HepG2 (cell line): ENCODE measurements at places on chromosomes 7 and 10.

GRCh38 chr10:11424456-11425295, 186.8 kb downstream of the USP6NL start:
- peak; percentile 39 for DNase-seq

GRCh38 chr10:94680544-94680943, 3.0 kb upstream of the CYP2C18 start:
- peak; percentile 87 for DNase-seq

GRCh38 chr10:24254180-24254579, 45.2 kb downstream of the KIAA1217 start:
- no peak for DNase-seq

GRCh38 chr10:21479570-21480315, 45.7 kb downstream of the SKIDA1 start:
- peak; percentile 27 for DNase-seq

DNA sequence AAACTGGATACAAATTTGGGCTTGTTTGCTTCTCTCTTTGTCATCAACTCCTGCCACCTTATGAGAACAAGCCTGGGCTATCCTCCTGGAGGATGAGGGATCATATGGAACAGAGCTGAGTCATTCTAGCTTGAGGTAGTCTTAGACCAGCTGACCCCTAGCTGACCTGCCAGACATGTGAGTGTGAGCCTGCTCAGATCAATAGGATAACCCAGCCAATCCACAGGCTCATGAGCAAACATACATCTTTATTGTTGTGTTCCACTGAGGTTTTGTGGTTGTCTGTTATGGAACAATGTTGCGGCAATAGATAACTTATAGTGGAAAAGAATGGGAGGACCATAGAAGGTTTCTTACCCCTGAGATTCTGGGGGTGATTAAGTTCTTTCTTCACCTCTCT, 54.5 kb upstream of the FAM180A start:
- no peak for DNase-seq

GRCh38 chr10:71745664-71746250, 26.2 kb upstream of the C10orf105 start:
- no peak for DNase-seq

DNA sequence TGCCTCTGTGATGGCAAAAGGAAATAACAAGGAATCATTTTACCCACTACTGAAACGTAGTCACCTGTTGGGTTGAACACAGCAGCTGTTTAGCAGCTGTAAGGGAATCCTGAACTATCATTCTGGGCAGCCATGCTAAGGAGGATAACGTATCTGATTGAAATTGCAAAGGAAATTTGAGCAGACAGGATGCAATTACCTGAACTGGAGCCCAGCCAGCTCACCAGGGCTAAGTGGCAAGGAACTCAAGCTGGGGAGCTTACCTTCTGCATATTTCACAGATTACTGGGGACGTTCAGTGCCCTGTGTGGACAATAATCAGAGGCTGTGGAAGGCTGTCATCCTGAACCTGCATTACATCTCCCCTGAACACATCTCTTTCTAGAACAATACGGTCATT, 650.5 kb downstream of the SORCS3 start:
- no peak for DNase-seq

GRCh38 chr7:141071855-141072547, 1.9 kb upstream of the TMEM178B start:
- DNase-seq: no peak

GRCh38 chr7:41769162-41769561, 66.3 kb upstream of the INHBA start:
- no peak for DNase-seq

DNA sequence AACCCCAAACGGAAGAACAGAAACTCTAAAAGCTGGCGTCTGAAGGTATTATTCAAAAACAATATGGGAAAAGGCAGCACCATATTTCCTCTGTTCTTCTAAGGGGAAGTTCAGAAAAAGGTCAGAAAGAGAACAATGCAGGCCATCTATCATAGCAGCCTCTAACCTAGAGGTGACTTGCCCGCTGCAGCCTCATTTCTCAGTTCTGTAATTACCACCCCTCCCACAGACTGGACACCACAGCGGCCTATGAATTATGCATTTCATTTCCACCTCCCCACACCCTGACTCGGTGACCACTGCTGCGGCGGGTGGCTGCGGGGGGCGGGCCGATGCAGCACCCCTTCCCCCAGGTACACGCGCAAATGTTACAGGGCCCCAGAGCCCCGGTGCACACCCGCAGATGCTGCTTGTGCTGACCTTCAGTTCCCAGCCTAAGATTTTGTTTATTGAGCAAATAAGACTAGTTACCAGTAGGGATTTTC, 125.5 kb downstream of the CLEC2L start:
- DNase-seq: no peak

GRCh38 chr7:64625114-64626082, 40.5 kb upstream of the ZNF107 start:
- DNase-seq: no peak

DNA sequence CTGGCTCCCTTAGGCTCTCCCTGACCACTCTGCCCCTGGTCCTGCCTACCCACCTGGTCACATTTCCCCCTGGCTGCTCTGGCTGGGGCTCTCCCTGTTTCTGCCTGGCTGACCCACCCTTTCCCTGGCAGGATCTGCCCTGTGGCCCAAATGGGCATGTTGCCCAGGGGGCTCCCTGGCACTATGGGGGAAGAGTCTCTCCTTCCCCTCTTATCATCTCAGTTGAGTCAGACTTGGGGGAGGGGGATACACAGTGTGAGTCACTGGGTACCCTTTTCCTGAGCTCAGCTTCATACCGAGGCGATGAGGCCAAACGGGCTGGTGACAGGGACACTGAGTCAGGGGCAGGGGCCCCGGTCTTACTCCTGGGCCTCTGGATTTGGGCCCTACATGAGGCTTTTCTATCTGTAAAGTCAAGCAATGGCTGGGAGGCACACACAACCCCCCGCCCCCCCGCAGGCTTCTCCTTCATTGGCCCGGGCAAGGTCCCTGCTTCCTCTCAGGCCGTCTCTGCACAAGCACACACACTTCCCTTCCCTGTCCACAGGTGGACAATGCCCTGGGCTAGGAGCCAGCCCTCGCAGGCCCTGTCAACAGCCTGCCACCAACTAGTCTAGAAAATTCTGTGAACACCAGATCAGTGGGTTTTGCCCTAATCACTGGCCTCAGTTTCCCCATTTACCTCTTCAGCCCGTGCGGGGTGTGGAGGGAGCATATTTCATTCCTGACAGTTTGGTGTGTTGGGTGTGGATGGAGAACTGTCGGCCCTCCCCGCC, 627 bp upstream of the FLNC start:
- DNase-seq: no peak

- no peak for DNase-seq
Observed at GRCh38 chr10:121048749-121049148, 197.6 kb downstream of the WDR11 start.

DNA sequence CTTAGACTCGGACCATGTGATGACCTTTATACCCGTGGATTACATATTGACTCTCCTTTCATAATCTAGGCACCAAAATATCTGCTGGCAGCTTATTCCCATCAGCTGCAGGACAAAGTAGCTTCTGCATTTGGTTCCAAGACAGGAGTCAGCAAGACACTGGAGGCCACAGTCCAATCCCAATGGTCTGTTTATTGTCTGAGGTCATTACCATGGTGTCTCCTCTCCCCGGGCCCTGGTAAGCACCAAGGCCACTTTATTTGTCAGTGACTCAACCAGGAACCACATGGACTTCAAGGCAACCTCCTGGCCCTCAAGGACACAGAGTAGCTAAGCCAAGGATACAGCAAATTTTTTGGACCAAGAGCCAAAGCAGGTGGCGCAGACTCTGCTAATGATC, 36.1 kb downstream of the KCNMA1 start:
- DNase-seq: no peak

DNA sequence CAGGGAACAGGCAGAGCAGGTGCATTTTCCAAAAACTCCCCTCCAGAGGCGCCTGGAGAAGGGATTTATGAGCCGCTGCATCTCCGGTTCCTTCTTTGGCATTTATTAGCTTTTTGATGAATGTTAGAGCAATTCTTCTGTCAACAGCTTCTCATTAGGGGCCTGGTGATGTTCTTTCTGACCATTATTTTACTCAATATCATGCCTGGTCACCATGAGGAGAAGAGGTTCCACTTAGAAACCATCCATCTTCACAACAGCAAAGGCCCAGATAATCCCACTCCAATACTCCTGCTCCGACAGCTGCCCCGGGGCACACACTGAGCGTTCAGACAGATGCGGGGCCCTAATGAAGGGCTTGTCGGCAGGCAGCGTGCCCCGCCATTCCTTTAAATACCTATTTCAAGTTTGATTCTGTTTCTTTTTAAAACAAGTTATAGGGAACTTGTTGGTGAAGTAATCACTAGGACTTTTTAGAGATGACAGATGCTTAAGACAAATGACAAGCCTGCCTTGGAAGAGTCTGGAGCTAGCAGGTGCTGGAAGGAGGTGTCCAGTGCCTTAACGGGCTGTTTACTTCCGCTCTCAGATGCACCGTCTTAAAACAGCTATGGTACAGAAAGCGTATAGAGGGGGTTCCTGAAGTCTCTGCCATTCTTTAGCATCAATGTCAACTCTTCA, 31.7 kb downstream of the ECHDC3 start:
- DNase-seq: no peak

- peak; percentile 27 for DNase-seq
Observed at GRCh38 chr10:48444861-48445841, 138.7 kb downstream of the MAPK8 start.

DNA sequence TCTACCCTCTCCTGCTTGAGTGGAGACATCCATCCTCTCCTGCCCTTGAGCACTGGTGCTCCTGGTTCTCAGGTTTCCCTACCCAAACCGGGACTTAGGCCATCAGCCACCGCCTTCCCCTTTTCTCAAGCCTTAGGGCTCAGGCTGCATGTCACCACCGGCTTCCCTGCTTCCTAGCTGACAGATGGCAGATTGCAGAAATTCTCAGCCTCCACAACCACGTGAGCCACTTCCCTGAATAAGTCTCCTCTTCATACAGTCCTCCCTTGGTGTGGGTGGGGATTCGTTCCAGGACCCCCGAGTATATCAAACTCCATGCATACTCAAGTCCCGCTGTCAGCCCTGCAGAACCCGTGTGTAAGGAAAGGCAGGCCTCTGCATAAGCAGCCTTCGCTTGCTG, 203.5 kb upstream of the ZNF32 start:
- no peak for DNase-seq

GRCh38 chr10:31864834-31865518, 63.7 kb downstream of the ARHGAP12 start:
- peak; percentile 48 for DNase-seq

DNA sequence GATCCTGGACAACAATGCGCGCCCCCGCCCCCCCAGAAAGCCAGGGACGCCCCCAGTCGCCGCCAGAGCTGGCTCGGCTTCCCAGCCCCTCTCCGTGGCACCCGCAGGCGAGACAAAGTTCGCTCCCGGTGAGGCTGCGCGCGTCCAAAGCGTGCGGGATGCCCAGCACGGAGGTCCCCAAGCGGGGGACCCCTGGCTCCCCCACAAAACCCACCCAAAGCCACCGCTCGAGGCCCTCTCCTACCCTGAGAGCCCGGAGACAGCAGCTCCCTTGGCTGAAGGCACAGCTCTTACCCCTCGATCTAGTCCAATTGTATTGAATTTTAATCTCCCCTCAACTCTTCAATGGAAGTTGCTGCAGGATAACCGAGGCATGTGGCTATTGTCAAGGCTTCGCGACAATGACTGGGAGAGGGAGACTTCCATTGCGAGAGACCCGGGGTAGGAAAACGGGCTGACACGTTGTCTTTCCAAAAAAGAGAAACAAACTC, 305.3 kb downstream of the PRPF18 start:
- no peak for DNase-seq
